ENCODE measurements at places on chromosomes 2 and 18.

- DNase-seq, result no peak
Observed at GRCh38 chr2:54606393-54606958, 117.0 kb upstream of the EML6 start.

- no peak for DNase-seq
Observed at GRCh38 chr2:197516393-197516761, 511 bp downstream of the MOB4 start.

DNA sequence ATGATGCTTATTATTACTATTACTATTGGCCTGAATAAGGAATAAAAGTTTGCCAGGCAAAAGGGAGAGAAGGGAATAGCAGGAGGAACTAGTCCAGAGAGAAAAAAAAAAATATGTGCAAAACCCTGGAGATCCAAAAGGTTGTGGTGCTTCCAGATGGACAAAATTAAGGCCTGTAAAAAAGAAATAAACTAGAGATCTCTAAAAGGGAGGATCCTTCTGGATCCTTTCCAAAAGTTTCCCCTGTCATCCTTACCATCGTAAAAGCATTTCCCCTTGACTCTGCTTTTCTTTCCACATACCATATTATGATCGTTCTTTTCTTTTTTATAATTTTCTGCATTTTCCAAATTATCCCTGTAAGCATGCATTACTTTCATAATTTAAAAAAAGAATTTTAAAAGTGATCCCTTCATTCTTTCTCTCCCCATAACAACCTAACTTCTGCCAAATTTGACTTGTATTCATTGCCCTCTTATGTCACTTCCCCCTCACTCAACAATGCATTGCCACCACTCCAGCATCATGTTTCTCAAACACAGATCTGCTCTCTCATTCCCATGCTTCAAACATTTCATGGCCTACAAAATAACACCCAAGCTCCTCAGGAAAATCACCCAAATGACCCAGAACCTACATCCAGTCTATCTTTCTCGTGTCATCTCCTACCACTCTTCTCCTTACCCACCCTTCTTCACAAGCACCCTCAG, 40.3 kb downstream of the RBMS1 start:
- no peak for DNase-seq

- DNase-seq, result no peak
Observed at GRCh38 chr18:26524504-26525351, 23.6 kb downstream of the KCTD1 start.

- no peak for DNase-seq
Observed at GRCh38 chr2:213545964-213546475, 261.8 kb downstream of the SPAG16 start.

DNA sequence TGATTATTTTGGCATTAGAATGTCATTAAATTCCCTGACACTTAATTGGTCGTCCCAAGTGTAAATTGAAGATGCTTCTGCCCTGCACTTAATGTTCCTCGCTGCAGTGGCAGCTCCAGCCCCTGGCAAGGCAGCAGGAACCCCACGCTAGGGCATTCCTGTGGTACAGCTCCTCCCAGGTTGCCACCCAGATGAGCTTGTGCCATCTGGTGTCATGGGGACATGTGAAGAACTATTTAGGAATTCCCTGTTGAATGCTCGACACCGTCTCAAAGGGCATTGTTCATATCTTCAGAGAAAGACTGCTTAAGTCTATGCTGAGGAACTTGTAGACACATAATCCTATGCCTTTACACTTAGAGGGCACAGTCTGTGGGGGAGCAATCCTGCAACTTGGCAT, 38.9 kb downstream of the BCL2L11 start:
- no peak for DNase-seq

- DNase-seq, result no peak
Observed at GRCh38 chr2:74919827-74920226, 38.6 kb upstream of the POLE4 start.

DNA sequence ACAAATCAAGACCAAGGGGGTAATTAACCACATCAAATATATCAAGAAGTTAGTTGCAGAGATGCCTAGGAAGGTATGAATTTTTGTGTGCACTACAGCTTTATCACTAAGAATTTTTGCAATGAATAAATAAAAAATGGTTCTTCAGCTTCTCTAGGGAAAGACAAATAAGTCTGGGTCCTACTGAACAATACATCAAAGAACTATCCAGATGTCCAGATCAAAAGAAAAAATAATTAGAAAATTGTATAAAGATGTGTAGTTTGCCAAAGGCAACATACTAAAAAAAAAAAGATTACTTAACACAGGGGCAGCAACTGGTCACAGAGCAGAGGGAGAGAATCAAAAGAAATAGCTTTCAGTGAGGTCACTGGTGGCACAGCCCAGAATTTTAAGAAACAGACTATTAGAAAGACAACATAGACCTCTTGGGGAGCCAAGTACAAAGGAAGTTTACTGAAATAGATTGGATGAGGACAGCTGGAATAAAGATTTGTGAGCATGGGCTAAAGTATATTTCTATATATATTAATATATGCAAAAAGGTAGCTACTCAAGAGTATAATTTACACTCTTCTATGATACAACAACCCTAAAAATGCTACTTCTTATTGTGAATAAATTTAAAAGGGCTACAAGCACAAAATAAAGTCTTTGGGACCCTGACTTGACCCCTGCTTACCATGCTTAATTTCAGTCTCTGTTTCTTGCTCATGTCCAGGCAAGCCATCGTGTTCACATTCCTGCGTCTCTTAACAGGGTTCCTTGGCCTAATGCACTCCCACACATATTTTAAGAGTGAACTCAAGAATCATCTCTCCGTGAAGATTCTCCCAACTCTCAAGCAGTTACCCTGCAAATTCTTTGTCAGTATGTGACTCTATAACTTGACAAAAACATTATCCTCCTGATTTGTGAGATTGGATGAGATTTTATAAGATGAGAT, 99.0 kb upstream of the GRB14 start:
- no peak for DNase-seq

DNA sequence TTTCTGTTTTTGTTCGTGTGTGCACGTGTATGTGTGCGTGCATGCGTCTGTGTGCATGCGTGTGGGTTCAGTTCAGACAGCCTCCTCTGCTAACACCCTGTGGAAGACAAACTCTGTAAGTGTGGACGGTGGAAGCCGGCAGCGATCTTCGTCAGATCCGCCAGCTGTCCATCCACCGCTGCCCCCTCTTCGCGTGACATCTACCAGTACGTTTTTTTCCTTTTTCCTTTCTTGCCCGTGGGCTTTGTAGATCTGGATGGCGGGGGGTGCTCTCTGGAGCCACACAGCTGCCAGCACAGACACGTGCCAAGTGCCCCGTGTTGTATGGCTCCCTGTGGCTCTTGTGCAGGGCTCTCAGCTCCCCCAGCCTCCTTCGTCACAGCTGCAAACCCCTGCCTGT, 32.3 kb downstream of the ITGB1BP1 start:
- DNase-seq, result no peak

DNA sequence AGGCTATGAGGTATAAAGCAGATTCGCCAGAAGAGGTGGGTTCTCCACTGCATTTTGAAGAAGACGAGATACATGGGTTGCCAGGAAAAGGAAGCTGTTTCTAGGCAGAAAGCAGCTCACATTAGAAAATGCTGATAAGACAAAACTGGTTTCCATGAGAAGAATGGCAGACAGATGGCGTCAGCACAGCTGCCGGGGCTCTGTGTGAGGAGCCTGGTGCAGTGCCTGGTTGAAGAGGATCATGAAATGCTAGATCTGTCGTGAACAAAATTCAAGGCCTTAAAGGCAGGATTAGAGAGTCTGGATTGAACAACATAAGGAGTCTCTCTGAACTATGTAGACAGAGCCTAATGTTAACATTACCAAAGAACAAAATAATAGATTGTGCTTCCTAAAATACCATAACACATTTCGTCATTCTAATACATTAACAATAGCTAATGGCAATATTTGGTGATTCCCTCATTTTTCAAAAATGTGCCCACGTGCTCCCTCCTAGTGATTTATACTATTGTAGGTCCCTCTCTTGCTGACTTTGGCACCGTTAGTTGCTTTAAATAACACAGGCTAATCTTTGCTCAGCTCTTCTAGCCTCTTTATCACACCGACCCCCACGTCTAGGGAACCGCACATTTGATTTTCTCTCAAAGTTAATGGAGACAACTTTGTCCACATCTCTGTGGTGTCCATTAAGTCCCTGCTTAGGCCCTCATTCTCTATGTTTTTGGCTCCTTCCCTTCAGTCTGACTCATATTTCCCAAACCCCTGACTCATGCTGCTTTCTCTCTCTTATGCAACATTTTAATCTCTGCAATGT, 38.2 kb downstream of the EFEMP1 start:
- DNase-seq, result peak; percentile 68

- peak; percentile 51 for DNase-seq
Observed at GRCh38 chr2:189086710-189087109, 92.9 kb downstream of the COL5A2 start.

All from SW 1271 (cell line).